ENCODE measurements at places on chromosomes 4 and X.

DNA sequence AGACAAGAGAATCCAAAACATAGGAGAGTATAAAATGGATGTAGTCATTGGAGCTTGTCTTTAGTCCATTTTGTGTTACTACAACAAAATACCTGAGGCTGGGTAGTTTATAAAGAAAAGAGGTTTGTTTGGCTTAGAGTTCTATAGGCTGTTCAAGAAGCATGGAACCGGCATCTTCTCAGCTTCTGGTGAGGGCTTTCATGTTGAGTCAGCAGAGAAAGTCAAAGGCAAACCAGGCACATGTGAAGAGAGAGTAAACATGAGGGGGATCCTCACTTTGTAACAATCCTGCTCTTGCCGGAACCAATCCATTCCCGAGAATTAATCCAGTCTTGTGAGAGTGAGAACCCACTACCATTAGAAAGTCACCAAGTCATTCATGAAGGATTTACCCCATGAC is 8.1 kb upstream of the HCCS start:
- no peak for DNase-seq

DNA sequence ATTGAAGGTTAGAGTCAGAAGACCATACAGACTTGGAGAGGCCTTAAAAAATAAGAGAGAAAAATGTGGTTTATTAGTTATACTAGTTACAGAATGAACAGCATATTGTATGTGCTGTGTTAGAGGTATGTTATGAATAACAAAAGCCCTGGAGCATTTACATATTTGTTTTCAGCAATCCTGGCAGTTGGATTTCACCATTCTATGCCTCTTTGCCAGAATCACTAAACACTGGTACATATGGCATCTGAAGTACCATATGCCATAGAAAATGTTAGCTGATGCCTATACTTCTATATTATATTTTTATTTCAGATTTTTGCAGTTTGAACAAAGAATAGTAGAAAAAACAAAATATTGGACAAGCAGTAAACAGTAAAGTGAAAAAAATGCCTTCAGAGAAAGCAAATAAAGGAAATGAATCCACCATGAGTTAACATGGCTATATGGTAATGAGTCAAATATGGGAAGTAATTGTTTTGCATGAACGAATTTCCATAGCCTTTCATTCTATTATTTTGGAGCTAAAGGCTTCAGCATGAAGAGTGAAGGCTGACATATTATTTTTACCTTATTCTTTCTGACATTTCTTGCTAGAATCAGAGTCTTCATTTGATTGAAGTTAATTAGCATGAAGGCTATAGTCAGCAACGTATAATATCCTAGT is 41.9 kb upstream of the PRDM8 start:
- no peak for DNase-seq

DNA sequence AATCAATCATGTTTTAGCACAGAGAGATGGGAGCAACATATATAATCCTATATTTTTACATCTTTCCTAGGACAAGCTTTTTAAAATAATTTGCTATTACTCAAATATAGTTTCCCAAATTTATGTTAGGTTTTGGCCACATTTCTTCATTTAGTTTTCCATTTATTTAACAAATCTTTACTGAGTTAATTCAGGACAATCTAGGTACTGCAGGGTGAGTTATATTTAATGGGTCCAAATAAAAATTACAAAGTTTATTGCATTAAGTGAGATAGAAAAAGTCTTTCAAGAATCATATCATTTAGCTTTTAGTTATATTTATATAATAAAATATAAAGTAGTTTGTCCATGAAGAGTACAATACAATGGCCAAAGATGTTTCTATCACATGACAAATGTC is 269.2 kb downstream of the EPHA5 start:
- DNase-seq, result no peak

DNA sequence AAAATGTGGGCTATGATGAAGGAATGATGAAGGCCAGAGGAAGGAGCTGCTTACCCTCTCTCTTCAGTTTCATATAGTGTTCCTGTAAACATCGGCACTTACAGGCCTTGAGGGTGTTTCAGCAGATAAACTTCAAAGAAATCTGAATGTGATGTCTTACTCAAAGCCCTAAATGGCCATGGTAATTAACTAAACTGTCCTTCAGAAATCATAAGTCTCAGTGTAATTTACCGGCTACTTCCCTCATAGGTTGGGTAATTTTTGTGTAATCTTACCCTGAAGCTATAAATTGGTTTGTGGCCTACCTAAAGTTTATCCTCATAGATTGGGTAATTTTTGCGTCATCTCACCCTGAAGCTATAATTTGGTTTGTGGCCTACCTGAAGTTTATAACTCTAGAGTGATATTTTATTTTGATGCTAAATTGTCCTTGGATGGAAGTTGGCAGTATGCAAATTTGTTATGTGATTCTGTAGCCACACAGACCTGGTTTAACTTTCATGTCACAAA is 2700.3 kb downstream of the ARAP2 start:
- DNase-seq, result no peak

GRCh38 chr4:119313237-119313636 is 8.7 kb downstream of the FABP2 start:
- DNase-seq, result no peak

GRCh38 chrX:51487960-51488267 is 8.5 kb downstream of the NUDT11 start:
- DNase-seq, result no peak

DNA sequence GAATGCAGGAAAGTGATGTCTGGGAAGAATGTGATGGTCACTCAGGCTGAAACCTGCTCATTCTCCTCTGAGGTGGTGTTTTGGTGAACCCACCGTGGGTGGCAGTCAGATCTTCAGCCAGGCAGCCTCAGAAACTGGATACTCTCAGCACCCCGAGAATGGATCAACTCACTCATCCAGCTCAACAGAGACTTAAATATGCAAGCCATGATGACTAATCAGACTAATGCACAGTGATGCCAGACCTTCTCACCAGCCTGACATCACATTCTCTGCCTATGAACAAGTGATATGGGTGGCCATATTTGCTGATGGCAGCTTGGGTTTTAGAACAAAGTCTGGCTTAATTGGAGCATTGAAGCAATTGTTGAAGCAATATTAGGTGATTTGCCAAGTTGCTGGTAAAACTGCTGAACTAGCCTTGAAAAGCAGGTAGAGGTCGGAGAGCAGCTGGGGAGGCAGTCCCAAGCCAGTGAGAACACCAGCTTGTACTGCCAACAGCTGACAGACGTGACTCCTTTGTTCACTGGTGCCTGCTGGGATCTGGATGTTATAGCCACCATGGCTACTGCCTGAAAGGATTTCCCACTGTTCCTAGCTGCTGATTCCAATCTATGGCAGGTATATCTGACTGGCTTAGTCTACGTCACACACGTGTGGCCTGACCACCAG is 608.1 kb downstream of the MID1IP1 start:
- peak; percentile 21 for DNase-seq

DNA sequence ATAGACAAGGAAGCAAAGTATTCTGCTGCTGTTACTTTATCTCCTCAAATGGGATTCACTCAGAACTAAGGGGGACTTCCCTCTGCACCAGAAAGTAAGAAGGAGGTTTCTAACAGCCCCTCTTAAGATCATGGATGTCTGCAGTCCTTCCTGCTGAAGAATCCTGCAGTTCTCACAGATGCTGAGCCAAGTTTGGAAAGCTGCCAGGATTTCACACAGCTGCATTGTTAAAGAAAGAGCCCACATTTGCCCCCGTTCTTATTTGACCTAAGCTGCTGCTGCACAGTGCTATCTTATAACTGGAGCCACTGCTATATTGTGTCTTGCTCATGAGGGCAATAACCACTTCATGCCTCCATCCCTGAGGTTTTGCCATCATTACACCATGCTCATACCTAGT is 81.1 kb downstream of the FAAH2 start:
- DNase-seq, result peak; percentile 67

- DNase-seq, result no peak
Measured at GRCh38 chrX:24777660-24778059, 83.9 kb downstream of the POLA1 start.

GRCh38 chrX:136689436-136689835 is 41.5 kb downstream of the CD40LG start:
- DNase-seq, result no peak

GRCh38 chr4:22978656-22979055 is 285.9 kb downstream of the GBA3 start:
- no peak for DNase-seq

- no peak for DNase-seq
Measured at GRCh38 chr4:5078009-5078408, 26.7 kb downstream of the STK32B start.

DNA sequence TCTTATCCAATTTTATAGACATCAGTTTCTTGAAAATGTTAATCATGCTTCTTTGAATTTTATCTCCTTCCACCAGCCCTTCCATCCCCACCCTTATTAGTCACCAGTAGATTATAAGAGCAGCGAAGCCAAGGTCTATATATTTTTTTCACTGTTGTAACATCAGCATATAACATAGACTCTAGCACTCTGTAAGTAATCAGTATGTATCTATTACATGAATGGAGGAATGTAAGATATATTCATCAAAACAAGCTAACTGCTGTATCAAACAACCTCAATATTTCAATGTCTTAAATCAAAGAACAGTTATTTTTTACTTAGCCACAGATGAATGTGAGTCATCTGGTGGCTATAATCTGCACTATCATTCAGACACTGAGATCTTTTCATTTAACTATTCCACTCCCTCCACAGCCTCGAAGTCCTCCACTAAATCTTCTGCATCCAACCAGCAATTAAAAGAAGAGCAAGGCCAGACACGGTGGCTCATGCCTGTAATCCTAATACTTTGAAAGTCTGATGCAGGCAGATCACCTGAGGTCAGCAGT is 178.9 kb downstream of the CENPC start:
- no peak for DNase-seq

DNA sequence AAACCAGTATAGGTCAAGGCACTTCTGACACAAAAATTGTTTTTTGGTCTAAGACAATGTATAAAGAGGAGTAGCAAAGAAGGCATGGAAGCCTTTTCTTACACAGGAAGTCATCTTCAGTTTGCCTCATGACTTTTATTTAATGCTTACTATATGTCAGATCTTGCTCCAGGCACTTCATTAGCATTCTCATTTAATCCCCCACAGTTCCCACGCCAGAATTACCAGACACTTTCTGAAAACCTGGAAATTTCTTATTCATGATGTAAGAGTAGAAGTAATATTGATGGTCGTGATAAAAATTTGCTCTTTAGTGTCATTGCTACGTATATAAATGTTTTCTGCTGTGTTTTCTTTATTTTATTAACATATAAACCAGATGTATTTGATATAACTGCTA is 39.2 kb downstream of the ARHGEF38 start:
- no peak for DNase-seq

GRCh38 chr4:74768857-74769525 is 25.3 kb downstream of the BTC start:
- DNase-seq, result no peak

DNA sequence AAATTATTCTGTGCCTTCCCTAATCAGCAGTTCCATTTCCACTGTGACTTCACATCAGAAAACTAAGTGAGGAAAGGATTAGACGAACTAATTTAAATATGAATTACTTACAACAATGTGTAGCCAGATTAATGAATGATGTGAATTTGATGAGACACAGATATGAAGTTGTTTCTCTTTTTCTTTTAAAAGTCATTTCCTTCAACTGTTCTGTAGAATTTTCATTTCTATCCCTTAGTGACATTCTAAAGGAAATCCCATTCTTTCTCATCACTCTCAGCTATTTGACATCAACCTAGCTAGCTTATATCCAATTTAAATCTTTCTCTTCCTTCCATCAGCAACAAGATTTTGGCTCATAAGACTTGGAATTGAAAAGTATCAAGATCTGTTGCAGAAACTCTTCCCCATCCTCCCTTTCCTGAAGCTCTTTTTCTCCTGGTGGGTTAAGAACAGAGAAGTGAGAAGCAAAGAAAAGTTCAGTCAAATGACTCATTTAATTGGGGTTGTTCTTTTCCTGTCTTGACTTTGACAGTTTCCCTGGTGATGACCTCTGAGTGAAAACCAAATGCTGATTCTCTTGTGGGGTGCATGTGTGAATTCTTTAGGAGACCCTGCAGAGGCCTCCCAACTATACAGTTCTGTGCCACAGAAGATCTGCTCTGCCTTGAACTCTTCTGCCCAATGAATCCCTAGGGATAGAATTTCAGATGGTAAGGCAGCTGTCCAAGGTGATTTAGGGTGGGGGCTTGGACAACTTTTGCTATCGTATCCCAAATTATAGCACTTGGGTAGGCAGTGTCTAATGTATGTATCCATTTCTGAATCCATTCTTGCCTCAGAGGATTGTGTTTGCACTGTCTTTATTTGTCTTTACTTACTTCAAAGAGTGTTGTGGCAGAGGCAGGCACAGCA is 232.5 kb upstream of the GPRIN3 start:
- DNase-seq, result no peak

DNA sequence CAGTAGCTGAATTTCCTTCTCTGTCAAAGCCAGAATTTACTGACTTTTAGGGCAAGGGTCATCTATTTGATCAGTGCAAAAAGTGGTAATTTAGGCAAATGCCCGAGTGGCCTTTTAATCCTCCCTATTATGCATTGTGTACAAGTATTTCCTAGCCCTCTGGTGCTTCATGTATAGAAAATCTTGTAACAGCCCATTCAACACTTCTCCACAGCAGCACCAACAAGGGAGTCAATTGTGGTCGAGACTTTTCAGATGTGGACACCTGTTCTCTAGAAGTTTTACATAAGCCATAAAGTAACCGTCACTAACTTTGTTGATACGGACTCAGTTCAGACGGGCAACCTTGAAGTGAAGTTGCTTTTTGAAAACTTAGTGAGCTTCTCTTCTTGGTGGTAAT is 50.9 kb upstream of the FHDC1 start:
- DNase-seq, result peak; percentile 27

GRCh38 chr4:125243789-125244397 is 70.9 kb upstream of the FAT4 start:
- no peak for DNase-seq

- DNase-seq, result no peak
Measured at GRCh38 chrX:39750256-39750790, 347.4 kb downstream of the BCOR start.

DNA sequence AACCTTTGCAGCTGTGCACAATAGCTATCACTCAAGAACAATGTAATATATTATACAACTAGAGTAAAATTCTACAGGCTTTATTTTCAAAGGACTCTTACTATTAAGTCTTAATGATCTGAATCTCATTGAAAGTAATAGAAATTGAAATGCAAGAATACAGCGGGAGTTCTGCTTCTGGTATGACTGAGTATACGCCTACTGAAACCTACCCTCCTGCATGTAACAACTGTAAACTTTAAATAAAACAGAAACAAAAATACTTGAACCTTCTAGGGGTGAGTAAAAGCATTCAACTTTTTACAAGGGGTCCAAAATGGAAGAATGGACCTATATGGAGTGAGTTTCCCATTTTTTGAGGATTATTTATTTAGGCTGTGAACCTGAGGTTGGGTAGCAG is 13.5 kb downstream of the DCHS2 start:
- no peak for DNase-seq

DNA sequence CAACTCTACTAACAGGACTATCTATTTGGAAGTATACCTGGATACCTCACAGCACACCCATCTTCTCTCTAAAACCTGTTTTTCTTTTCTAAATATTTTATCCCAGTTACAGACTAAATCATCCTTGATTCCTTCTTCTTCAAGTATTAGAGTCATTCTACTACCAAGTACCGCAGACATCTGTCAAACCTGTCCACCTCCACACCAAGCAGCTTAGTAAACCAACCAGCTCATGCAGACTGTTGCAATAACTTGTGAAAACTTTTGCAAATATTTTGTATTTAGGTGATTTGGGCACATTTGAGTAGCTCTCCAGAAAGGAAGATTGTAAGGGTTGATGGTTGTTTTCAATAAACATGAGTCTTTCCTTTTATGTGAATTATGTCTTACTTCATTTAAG is 238.6 kb downstream of the ADAMTS3 start:
- DNase-seq, result no peak

- DNase-seq, result no peak
Measured at GRCh38 chr4:153420361-153420760, 45.8 kb upstream of the TMEM131L start.

Measured in tongue (tissue), 3 donors.